Myocyte (in vitro differentiated cells): ENCODE measurements at places on chromosomes 12 and 14. TPM values are rescaled to one million over a fixed set of nuclear protein-coding genes. Genes with fewer than 3 reads are reported as not detected.

DNA sequence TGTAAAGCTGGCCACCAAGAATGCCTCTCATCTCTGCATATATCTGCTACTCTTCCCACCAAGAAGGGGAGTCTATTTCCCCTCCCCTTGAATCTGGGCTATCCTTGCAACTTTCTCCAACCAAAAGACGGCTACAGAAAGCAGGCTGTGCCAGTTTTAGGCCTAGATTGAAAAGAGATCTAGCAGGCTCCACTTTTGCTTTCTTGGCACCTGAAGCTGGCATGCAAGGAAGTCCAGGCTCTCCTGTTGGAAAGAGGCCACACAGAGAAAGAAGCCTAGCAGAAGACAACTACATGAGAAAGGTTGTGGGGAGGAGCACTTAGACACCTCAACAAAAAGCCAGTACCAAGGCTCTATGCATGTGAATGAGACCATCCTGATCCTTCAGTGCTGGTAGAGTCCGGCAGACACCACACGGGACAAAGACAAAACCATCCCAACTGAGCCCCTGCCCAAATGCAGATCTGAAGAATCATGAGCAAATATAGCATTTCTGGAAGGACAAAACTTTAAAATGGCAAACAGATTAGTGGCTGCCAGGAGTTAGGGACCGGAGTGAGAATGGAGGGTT lies 68.0 kb downstream of the SPPL3 start:
- DNase-seq, result no peak

The BDKRB1 gene
- 0.08 TPM in 1 of 2 replicates, not detected in the other for total RNA-seq

DNA sequence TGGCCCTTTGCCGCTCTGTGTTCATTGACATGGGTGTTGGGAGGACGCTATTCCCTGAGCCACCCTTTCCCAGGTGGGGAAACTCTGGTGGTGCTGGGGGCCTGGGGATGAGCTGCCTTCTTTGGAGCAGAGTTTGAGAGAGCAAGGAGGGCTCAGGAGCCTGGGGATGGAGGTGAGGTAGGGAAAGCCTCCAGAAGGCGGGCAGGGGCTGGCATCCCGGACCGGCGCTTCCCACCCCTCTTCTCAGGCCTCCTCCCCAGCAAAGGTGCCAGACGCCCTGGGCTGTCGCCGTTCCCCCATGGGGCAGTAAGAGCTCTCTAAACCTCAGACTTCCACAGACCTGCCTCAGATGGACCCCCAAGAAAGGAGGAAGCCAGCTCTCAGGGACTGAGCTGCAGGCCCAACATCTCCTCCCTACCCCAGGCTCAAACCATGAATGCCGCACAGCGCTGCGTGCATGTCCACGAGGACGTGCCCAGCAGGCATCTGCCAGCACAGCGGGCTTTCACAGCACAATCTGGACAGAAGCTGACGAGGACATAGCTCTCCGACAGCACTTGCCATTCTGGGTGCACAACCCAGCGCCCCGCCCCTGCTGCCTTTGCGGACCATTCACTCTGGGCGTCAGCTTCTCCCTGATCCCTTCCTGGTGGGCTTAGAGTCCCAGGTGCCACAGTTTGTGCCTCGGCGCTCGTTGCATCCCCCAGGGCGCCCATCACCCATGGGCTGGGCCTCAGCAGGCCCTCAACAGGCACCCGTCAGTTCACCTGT lies 14.9 kb upstream of the TTC7B start:
- DNase-seq, result no peak

DNA sequence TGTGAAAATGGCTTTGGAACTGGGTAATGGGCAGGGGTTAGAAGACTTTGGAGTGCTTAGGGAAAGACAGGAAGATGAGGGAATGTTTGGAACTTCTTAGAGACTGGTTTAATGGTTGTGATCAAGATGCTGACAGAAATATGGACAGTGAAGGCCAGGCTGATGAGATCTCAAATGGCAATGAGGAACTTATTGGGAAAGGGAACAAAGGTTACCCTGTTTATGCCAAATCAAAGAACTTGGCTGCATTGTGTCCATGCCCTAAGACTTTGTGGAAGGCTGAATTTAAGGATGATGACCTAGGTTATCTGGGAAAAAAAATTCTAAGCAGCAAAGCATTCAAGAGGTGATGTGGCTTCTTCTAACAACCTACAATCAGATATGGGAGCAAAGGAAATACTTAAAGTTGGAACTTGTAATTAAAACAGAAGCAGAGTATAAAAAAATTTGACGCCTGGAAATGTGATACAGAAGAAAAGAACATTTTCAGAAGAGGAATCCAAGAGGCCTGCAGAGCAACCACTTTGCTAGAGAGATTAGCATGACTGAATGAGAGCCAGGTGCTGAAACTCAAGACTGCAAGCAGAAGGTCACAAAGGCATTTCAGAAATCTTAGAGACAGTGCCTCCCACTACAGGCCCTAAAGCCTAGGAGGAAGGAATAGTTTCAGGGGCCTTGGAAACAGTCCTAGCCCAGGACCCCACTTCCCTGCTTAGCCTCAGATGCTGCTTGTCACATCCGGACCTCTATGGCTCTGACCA lies 65.6 kb upstream of the FLRT2 start:
- peak; percentile 25 for DNase-seq

DNA sequence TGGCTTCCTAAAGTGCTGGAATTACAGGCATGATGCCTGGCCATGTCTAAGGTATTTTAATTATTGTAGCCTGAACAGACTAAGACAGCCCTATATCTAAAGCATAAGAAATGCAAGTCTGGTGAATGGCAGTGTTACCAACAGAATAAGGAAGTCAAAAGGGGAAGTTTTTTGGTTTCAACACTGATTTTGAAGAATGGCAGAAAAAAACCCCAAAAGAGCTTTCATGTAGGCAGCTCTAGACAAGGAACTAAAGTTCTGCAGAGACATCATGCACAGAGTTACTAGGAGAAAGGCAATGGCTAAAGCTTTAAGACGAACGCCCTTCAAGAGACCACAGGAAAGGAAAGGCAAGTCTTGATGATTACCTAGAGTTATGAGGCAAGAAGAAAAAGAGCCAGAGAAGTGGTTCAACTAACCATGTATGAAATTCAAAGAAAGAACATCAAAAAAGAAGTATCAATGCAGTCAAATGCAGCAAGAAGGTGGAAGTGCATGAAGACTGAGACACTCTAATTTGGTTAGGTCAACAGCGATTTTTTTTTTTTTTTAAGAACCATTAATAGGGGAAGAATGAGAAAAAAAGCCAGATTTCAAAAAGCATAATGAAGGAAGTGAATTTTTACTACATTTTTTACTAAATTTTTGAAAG lies 50.8 kb downstream of the RPS6KA5 start:
- DNase-seq, result no peak

GRCh38 chr12:71439613-71440344 lies at the start of gene LGR5:
Gene LGR5, plus strand, starts transcription at chr12:71439798. Its CDS starts 283 bp downstream, at chr12:71440081.
- DNase-seq, result peak; percentile 28

DNA sequence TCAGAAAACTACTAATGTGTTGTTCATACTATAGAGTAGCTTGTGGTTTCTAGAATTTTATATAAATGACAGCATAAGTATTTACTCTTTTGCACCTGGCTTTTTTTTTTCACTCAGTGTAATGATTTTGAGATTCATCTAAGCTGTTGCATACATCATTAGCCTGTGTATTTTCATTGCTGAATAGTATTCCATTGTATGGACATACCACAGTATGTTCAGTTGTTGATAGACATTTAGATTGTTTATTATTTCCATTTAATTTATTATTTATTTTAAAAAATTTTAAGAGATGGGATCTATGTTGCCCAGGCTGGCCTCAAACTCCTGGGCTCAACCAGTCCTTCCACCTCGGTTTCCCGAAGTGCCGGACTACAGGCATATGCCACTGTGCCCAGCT lies 80.0 kb downstream of the IFT43 start:
- DNase-seq, result no peak

DNA sequence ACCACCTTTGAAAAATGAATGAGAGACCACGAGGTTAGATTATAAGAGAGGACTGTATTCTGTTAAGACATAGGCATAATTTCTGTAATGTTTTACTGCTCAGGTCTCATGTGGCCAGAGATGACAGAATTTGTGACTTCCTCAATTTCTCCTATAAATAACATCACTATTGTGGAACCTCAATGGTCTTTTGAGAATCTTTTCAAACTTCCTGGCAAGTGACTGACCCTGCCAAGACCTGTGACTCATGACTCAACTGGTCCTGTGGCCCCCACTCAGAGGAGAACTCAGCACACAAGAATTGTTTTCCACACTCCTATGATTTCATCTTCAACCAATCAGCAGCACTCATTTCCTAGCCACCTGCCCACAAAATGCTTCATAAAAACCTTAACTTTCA lies 508.2 kb upstream of the ATP2B1 start:
- DNase-seq, result peak; percentile 13

The SDS gene
- total RNA-seq, result not detected in 2 replicates

DNA sequence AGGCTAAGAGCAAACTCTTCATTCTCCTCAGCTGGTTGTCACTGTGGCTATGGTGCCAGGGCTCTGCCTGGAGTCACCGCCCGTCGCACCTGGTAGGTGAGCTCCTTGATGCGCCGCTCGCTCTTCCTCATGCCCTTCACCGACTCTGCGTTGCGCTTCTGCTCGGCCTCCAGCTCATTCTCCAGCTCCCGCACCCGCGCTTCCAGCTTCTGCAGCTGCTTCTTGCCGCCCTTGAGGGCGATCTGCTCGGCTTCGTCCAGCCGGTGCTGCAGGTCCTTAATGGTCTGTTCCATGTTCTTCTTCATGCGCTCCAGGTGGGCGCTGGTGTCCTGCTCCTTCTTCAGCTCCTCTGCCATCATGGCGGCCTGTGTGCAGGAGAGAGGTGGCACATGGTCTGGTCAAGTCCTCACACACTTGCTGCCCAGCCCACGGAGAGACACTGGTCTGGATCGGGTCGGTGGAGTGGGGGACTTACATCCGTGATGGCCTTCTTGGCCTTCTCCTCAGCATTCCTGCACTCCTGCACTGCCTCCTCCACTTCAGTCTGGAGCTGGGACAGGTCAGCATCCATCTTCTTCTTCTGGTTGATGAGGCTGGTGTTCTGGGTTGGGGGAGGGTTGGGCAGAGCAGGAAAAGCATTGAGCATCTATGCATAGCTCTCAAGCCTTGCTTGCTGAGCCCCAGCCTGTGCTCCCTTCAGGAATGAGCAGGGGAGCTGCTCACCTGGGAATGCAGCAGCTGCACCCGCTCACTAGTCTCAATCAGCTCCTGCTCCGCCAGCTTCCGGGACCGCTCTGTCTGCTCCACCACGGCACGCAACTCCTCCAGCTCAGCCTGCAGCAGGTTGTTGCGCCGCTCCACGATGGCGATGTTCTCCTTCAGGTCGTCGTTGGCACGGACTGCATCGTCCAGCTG lies 7.1 kb upstream of the MYH6 start:
- no peak for DNase-seq

- peak; percentile 35 for DNase-seq
Measured at GRCh38 chr12:52390739-52391617, 5.5 kb upstream of the KRT84 start.

GRCh38 chr12:108888031-108888430 lies 8.1 kb downstream of the DAO start:
- DNase-seq, result no peak

DNA sequence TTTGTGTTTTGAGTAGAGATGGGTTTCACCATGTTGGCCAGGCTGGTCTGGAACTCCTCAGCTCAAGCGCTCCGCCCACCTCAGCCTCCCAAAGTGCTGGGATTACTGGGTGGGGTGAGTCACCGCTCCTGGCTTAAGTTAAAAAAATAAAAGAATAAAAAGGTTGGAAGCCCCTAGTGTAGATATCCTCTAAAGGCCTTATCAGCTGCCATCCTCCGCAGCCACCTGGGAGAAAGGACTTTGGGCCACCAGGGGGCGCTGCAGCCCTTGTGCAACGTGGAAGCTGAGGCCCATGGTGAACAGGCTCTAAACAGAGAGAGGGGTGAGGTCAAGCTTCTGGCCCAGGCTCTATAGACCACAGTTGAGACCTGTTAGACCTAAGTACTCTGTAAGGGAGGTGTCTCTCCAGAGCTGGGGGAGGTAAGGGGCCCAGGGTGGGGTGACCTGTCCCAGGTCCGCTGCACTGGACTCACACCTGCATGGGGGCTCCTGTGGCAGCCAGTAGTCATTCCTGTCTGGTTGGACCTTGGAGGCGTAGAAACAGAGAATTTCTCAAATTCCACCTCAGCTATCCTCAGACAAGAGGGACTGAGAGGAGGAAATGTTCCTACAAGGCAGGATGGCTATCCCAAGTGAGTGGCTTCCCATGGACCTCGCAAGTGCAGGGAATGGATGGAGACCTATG lies 14.0 kb upstream of the RACGAP1 start:
- DNase-seq, result peak; percentile 79

The COPS7A gene
- total RNA-seq, result 118 and 125 TPM in 2 replicates

DNA sequence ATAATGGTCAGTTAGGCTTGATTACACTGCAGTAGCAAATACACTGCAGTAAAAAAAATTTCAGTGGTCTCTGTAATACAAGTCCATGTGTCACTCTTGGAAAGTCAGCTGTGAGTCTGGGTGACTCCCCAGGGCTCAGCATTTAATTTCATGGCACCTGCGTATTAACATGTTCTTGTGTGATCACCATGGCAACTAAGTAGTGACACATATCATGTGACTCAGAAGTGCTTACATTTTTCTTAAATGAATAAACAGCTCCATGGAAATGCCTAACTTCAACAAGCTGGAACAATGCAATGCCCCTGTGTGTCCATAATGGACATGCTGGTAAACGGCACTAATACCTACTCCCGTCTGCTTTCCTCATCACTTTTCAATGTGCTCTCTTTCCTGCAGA lies 88.5 kb upstream of the ANO4 start:
- peak; percentile 81 for DNase-seq

GRCh38 chr14:33922125-33922524 lies 28.7 kb downstream of the EGLN3 start:
- DNase-seq, result no peak

The VAMP1 gene
- 19.2 and 23.7 TPM in 2 replicates for total RNA-seq

GRCh38 chr12:131189781-131190180 lies 236.1 kb downstream of the ADGRD1 start:
- DNase-seq, result no peak

GRCh38 chr14:103521438-103521950 lies 1.1 kb downstream of the CKB start:
- no peak for DNase-seq

DNA sequence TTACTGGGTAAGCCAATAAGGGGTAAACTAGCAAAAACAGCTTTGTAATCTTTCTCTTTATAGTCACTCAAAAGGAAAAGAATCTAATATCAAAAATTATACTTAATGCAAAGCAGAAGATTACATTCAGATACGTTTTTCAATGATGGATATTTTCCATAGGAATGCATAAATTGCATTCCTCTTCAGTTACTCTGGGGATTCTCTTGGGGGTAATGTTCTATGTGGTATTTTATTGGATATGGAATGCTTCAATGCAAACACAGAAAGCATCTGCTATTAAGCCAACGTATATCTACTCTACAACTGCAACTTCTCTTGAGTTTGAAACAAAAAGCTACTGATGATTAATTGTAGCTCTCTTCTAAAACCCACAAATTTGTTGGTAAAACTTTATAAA lies 106.0 kb downstream of the SLC41A2 start:
- DNase-seq, result no peak

The GZMB gene
- total RNA-seq, result not detected in 2 replicates
